T-helper 1 cell (primary cell): ENCODE measurements at places on chromosomes 3 and 15.

GRCh38 chr15:45200799-45201556 is 13.2 kb upstream of the SHF start:
- DNase-seq: peak; percentile 69

DNA sequence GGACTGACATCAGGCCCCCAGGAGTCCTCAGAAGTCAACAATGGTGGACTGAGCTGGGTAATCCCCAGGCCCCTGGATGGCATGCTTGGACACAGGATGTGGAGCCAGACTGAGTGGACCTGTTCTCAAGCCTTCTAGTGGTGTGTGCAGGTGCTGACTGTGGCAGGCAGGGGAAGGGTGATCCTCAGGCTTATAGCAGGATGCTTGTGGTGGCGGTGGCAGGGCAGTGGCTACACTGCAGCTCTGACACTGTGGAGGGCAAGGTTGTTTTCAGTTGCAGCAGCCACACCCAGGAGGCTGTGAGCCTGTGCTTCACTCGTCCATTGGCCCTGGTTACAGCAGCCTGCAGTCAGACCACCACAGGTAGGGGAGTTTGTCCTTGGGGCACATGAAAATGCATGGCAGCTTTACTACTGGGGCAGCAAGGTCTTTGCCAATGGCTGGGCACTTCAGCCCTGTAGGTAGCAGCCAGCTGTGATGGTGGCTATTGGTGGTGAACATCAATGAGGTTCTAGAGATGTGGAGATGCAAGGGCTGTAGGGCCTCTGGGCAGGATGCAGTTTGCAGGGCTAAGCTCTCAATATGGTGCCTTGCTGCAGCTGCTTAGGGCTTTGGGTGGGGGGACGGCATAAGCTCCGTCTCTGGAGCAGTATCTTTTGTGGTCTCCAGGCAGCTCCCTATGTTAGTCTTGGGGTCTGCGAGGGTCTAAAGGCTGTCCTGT is 17.5 kb upstream of the MYO5A start:
- DNase-seq: peak; percentile 50

DNA sequence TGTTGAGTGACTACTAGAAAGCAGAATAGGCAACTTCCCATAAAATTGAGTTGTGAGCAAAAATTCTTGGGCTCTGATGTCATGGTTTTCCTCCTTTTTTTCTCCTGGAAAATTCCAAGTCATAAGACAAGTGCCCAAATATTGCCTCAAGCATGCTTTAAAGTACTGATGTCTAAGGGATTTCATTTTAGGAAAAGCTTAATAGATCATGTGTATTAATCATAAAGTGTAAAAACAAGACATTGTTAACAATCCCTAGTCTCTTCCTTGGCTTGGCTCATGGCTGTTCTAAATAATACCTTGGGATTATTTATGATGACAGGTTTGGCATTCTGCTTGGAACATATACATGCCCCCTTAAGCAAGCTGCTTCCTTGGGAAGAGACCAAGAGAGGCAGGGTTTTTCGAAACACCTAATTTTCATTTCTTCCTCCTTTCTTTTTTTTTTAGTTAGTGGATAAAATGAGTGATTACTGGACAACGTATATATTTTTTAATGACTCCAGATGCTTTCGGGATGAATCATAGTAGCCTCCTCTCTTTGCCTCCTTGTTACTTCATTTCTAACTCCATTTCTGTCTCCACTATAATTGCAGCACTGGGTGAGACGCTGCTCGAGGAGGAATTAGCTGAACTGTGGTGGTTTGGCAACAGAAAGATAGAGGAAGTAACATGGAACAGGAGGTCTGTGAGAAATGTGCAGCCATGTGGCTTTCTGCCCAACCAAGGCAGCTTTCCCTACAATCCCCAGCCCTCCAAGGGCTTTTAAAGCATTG is 104.9 kb downstream of the TPRG1 start:
- DNase-seq: no peak

DNA sequence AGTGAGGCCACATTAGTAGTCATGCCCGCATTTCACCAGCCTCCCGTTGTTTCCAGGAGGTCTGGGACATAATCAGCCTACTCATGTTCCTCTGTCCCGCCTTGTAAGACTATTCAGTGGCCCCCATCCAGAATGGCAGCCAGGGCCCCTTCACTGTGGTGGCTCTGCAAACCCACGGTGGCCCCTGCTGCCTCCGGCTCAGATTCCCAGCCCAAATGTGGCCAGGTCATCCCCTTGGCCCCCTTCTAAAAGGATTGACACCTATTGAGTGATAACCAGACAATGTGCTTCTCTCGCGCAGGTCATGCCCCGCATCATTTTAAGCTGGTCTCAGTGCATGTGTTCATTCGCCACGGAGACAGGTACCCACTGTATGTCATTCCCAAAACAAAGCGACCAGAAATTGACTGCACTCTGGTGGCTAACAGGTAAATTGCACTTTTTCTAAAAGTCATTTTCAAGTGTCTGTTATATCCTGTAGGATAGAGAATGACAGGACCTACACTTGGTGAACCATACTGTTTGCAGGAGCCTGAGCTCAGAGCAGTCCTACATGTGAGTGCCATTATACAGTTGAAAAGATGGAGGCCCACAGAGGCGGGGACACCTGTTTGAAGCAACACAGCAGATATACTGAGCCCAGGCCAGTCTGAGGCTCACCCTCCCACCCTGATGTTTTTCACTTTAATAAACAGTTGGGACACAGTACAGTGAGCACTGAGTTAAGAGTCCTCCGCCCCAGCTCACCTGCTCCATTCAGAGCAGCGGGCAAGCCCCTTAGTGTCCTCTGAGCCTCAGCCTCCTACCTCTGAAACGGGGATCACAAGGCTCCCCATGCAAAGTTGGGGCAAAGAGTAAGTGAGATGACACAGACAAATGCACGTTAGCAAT is 47.7 kb downstream of the PXYLP1 start:
- DNase-seq: no peak

GRCh38 chr3:128488636-128488990 is 4.4 kb downstream of the GATA2 start:
- DNase-seq: no peak

GRCh38 chr3:18669374-18669773 is 244.2 kb upstream of the SATB1 start:
- DNase-seq: no peak

DNA sequence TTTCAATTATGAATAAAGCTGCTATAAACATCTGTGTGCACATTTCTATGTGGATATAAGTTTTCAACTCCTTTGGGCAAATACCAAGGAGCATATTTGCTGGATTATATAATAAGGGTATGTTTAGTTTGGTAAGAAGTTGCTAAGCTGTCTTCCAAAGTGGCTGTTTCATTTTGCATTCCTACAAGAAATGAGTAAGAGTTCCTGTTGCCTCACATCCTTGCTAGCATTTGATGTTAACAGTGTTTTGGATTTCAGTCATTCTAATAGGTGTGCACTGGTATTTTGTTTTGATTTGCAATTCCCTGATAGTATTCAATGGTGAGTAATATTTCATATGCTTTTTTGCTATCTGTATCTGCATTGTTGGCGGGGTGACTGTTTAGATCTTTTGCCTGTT is 120.7 kb upstream of the MDFIC2 start:
- DNase-seq: no peak

GRCh38 chr3:72412340-72412956 is 435.8 kb downstream of the SHQ1 start:
- DNase-seq: no peak

- no peak for DNase-seq
These were observed 26.1 kb upstream of the MGLL start for GRCh38 chr3:127848131-127849129.

GRCh38 chr3:179321668-179322285 is 1.1 kb upstream of the ZNF639 start:
- no peak for DNase-seq

- no peak for DNase-seq
These were observed at the start of gene XIRP1 for GRCh38 chr3:39192490-39193092. Gene XIRP1 (minus strand): TSS chr3:39192595. CDS start chr3:39189445, 3,150 bp downstream.

DNA sequence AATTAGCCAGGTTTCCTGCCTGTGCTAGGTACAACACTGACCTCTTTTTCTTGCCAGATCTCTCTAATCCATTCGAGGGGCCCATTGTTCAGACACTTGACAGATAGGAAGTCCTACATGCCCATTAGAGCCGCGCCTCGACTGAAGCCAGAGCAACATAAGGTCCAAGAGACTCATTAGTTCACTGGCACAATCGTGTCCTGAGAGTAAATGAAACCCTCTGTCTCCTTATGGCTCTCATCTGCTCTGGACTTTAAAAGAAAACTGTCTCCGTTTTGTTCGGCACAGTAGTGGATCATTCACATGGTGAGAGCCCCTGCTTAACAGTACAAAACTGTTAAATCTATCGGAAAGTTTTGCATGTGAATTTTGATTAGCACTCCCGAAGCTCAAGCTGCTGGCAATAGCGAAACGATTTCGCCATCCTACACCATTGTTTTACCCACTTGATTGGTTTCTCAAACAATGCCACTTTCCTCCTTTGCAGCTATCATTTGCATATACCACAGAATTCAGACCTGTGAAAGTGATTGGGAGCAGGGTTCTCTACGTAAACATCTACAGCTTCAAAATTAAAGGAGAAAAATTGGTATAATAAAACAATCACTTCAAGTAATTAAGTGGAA is 19.0 kb upstream of the C15orf61 start:
- no peak for DNase-seq

DNA sequence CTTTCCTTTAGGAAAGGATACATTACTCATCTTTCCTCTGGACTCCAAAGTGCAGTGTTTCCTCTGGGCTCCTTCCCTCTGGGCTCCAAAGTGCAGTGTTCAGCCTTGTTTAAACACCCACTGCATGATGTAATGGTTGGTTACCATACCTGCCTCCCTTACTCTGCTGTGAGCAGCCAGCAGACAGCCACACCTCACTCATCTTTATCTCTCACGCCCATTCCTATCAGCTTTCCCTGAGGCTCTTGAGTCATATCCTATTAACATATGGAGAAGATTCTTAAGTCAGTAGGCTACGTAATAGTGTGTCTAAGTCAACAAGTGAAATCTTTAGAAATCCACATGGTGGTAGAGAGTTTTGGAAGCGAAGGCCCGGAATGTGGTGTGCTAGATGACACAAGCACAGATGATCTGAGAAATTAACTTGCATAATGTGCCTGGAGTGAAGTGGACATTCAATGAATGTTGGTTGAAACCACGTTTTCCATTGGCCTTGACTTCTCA is 97.2 kb upstream of the CTNNB1 start:
- no peak for DNase-seq

GRCh38 chr3:128782282-128783146 is 56.5 kb downstream of the RAB7A start:
- DNase-seq: no peak

DNA sequence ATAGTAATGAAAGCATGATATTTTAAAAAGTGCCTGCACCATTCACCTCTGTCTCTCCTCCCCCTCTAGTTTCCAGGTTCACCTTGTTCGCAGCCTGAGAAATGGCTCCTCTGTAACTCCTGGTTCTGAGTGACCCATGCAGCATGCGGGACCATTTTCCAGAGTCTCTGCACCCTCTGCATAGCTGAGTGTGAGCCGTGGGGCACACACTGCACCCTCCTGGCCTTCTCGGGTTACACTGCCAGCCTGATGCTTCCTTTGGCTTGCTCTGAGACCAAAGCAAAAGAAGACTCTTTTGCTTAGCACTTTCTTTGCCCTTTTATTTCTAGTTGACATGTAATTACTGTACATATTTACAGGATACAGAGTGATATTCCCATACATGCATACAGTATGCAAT is 287.3 kb downstream of the GABRG3 start:
- DNase-seq: no peak

GRCh38 chr15:75215107-75216004 is 13.7 kb downstream of the C15orf39 start:
- DNase-seq: no peak

- DNase-seq: no peak
These were observed 36.1 kb downstream of the SELENOT start for GRCh38 chr3:150639262-150639661.

DNA sequence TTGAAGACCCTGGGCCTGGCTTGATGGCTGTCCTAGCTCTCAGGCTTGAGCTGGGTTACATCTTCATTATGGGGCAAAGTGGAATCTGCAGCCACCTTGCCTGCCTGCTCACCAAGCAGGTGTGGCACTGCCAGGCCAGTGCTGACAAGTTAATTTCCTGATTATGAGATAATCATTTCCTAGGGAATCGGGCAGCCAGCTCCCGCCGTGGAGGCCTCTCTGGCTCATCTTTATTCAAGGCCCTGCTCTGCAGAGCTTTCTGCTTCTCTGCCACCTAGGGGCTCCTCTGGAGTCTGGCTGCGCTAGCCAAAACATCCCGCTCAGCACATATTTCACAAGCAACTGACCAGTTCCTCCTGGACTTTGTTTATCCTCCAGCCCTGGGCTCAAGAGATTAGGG is 9.9 kb downstream of the LOXL1 start:
- no peak for DNase-seq
